ENCODE measurements at places on chromosomes 3 and 15.
A peak's percentile ranks its signal among the peaks of the same experiment; 100 is the strongest.

GRCh38 chr3:27340534-27340933 is 28.6 kb downstream of the NEK10 start:
- no peak for DNase-seq

DNA sequence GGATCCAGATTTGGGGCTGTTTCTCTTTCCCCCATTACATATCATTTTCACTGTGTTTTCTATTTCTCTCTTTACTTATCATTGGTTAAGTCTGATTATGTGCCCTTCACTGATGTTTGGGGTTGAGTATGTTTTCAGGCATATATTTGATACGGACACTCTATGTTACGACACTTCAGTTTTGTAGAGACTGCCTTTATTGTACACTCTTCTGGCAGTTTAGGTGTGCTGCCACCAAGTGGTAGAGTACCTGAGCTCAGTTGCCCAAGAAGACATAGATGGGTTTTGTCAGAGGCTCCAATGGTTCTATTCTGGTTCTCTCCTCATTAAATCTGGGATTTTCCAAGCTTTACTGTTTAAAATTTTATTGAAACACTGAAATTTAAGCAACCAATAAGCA is 255.0 kb upstream of the ROPN1 start:
- peak; percentile 22 for DNase-seq

GRCh38 chr3:128430301-128430700 is 36.4 kb downstream of the DNAJB8 start:
- no peak for DNase-seq

DNA sequence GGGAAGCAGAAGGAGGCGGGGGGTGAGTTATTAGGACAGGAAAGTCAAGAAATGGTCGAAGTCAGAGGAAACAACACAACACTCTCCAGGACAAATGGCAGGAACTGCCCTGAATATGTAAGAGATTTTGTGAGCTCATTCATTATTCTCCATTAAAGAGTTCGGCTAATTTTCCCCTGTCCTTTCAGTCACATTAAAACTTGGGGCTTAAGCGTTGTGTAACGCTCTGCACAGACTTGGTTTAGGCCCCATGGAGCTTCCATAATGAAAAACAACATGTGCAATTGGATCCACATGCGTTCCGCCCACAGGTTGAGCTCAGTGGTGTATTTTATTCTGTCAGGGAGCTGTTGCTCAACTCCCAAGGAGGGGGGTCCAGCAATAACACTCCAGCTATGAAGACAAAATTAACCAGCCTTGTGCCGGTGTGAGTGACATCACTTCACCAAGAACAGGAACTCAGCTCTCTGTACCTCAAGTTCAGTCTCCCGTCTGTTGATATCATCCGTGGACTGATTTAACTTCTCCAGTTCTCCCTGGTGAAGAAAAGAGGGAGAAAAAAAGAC is 2.3 kb downstream of the SH3BP5 start:
- DNase-seq, result peak; percentile 92

Data from foreskin fibroblast (primary cell).